Osteoblast (primary cell): ENCODE measurements at places on chromosomes 7 and 10.

DNA sequence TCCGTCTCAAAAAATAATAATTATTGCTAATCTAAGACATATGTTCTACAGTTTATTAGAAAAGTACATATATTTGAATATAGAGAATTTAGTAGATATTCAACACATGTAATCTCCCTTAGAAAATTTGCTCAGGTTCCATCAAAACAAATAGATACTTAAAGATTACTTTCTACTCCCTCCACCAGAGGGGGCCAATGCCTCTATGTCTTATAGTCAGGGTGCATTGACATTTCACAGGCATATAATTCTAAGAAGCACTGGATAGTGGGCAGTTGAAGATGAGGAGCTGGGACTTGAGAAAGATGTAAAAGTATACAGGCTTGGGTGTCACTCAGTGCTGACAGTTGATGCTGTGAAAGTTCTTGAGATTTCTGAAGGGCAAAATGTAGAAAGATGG lies 301.6 kb upstream of the HPS1 start:
- no peak overlapping the region for H3K27ac ChIP-seq
- H3K36me3 ChIP-seq = no peaks in the 10 kb centered on the region
- no peaks in the 10 kb centered on the region for H3K4me1 ChIP-seq
- no peak overlapping the region for H3K4me3 ChIP-seq
- DNase-seq = no peak

DNA sequence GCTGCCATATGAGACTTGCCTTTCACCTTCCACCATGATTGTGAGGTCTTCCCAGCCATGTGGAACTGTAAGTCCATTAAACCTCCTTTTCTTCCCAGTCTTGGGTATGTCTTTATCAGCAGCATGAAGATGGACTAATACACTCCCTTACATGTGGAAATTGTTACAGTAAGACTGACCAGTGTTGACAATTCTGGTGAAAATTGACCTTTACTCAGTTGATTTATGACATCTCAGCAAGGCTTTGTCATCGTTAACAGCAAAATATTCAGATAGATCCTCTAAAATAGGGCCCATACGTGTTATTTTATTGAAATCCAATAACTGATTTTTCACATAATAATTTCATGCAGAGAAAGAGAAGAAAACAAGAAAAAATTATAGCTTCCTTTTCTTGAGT lies 377.9 kb upstream of the SEMA3C start:
- no peaks in the 10 kb centered on the region for H3K36me3 ChIP-seq
- H3K27ac ChIP-seq = no peak overlapping the region
- no peak for DNase-seq
- H3K27me3 ChIP-seq = no peaks in the 10 kb centered on the region
- H3K4me1 ChIP-seq = peaks cover 38% of the 10 kb centered on the region

- no peak for DNase-seq
- H3K4me1 ChIP-seq = peaks cover 49% of the 10 kb centered on the region
- peak overlapping the region; percentile 100 for H3K27ac ChIP-seq
- no peak overlapping the region for H3K4me3 ChIP-seq
Measured at GRCh38 chr7:22574754-22575520, 74.9 kb upstream of the STEAP1B start.

- no peak overlapping the region for H3K27ac ChIP-seq
- H3K4me3 ChIP-seq = no peak overlapping the region
- no peaks in the 10 kb centered on the region for H3K4me1 ChIP-seq
- H3K27me3 ChIP-seq = no peaks in the 10 kb centered on the region
- no peaks in the 10 kb centered on the region for H3K36me3 ChIP-seq
Measured at GRCh38 chr7:37526623-37527022, 78.0 kb upstream of the ELMO1 start.

DNA sequence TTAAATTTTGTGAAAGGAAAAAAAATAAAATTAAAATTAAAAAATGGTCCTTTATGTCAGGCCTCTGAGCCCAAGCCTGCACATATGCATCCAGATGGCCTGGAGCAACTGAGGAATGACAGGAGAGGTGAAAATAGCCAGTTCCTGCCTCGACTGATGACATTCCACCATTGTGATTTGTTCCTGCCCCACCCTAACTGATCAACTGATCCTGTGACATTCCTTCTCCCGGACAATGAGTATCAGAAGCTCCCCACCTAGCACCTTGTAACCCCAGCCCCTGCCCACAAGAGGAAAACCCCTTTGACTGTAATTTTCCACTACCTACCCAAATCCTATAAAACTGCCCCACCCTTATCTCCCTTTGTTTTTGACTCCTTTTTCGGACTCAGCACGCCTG lies 972.2 kb upstream of the GHITM start:
- H3K27ac ChIP-seq = no peak overlapping the region
- no peak for DNase-seq

- no peak overlapping the region for H3K27ac ChIP-seq
- DNase-seq = no peak
- no peak overlapping the region for H3K4me3 ChIP-seq
- H3K4me1 ChIP-seq = peaks cover 27% of the 10 kb centered on the region
- H3K36me3 ChIP-seq = no peaks in the 10 kb centered on the region
Measured at GRCh38 chr7:130426564-130426963, 14.3 kb downstream of the CEP41 start.

GRCh38 chr7:80302636-80303035 lies 168.0 kb downstream of the GNAI1 start:
- no peak overlapping the region for H3K27ac ChIP-seq
- no peak overlapping the region for H3K4me3 ChIP-seq
- peaks cover 5% of the 10 kb centered on the region for H3K4me1 ChIP-seq
- H3K27me3 ChIP-seq = no peaks in the 10 kb centered on the region
- H3K36me3 ChIP-seq = no peaks in the 10 kb centered on the region
- DNase-seq = no peak

- no peak for DNase-seq
- peak overlapping the region; percentile 16 for H3K4me3 ChIP-seq
- H3K27me3 ChIP-seq = peaks cover 2% of the 10 kb centered on the region
- no peaks in the 10 kb centered on the region for H3K36me3 ChIP-seq
Measured at GRCh38 chr7:54664235-54665228, 94.5 kb downstream of the SEC61G start.

DNA sequence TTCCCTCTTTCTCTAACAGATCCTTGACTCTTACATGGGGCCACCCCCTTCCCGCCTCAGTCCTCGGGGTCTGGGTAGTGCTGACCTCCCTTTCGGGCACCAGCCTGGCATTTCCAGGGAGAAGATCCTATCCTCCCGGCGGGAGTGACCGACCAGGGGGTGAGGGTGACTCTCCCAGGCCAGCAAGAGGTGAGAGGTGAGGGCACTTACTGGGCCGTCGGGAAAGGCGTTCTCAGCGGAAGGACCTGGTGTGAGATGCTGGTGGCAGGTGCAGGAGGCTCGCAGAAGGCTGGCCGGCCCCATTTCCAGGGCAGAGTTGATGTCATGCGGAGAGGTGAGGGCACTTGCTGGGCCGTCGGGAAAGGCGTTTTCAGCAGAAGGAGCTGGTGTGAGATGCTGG lies 4.2 kb upstream of the FOXL3 start:
- H3K27me3 ChIP-seq = peaks cover 52% of the 10 kb centered on the region
- no peak overlapping the region for H3K4me3 ChIP-seq
- H3K27ac ChIP-seq = no peak overlapping the region
- H3K36me3 ChIP-seq = no peaks in the 10 kb centered on the region

DNA sequence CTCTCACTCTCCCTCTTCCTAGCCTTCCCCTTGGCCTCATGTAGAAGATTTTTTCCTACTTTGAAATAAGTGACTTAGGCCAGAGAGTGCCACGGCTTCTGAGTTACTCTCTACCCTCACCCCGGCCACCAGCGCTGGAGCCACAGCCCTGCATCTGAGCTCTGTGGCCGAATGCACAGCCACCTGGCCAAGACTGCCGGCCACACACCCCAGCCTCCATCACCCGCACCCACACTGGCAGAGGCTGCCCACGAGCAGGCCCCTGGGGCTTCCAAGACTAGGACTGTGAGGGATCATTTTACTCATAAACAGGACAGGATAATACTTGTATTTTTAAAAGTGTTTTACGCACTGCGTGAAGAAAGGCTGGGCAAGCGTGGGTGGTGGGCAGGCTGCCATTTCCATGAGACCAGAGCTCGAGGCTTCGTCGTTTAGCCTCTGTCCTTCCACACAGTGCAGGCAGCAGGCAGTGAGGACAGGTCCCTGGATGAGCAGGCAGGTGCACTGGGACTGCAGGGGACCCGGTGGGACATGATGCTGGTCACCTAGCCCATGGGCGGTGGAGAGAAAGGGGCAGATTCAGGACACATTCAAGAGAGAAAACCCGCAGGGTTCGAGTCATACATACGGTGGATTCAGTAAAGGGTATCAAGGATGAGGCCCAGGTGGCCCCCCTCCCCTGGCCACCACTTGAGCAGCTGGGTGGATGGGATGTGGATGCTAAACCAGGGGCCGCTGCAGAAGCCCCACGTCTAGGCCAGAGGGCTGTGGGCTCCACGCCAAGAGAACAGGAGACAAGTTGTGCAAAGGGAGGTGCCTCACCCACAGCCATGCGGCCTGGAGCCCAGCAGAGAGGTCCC lies 35.5 kb upstream of the RNF32 start:
- peak; percentile 56 for DNase-seq
- no peak overlapping the region for H3K27ac ChIP-seq
- peaks cover 2% of the 10 kb centered on the region for H3K27me3 ChIP-seq
- no peaks in the 10 kb centered on the region for H3K4me1 ChIP-seq
- H3K4me3 ChIP-seq = no peak overlapping the region

GRCh38 chr7:151509670-151510333 lies 9.9 kb downstream of the RHEB start:
- H3K27me3 ChIP-seq = no peaks in the 10 kb centered on the region
- H3K4me3 ChIP-seq = no peak overlapping the region
- H3K36me3 ChIP-seq = no peaks in the 10 kb centered on the region
- H3K27ac ChIP-seq = no peak overlapping the region
